ENCODE measurements at places on chromosomes 2 and 18.

DNA sequence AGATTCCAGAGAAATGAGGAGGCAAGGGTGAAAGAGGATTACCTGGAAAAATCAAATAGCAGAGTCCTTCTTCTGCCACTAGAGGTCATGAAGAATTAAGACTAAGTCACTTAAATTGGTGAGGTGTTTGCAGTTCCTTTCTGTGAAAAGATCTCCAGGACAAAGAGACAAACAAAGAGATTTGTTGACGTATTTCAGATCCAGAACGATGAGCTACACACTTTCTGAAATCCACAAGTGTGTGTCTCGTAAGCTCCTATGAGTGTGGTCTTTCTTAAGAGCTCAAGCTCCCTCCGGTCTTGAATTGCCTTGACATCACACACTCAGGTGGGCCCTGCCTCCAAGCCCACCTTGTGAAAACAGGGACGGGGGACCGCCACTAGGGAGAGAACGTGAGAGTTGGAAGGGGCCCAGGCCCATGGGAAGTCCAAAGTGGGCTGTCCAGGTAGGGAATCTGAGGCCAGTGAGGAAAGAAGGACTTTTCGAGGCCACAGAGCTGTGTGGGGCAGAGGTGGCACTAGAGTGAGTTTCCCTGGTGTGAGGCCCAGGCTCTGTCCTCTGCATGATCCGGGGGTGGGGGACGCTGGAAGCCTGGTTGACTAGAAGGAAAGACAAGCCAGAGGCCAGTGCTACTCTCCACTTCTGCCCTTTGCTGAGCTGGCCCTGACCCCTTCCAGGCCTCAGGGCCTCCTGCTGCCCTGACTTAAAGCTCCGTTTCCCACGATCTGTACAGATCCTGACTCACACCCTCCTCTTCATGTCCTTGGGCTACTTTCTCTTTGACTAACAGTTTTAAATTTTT lies 168.1 kb upstream of the NCK2 start:
- no peak for DNase-seq

GRCh38 chr2:240628507-240628807 lies 3.2 kb downstream of the GPR35 start:
- DNase-seq, result no peak

DNA sequence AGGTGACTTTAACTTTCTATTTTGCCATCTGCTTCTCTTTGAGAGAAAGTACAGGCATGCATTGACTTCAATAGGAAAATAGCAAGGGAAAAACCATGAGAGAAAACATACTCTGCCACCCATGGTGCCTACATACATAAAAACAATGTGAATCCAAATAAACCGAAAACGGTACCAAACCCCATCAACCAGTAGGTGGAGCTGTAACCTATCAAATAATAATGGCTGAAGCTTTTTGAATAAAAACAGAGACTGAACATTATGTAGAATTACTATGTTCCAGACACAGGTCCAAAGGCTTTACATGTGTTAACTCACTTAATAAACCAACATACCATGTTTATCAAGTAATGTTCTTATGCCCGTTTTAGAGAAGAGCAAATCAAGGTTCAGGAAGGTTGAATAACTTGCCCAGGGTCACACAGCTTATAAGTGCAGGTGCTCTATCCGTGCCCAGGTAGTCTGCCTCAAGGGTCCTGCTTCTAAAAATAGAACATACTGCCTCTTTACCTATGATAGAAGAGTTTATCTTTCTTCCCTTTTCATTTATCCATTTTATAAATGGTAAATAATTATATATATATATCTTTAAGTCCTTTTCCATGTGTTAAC lies 293.9 kb upstream of the SYT4 start:
- no peak for DNase-seq

DNA sequence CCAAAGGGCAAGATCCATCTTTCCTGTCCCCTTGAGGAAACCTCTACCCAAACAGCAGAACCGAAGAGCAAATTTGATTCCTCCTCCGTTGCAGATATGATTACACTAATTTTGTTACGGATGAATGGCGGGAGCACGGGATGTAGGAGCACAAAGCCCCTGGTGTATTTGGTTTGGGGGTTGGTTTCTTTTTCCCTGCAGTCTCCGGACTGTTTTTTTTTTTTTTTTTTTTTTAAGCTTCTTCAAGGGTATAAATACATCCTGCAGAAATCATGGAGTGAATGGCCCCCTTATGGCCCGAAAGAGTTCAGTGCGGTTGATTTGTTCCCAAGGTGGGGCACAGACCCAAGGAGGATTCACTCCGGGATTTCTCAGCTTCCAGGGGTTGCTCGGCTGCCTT lies 135.3 kb upstream of the SH3BP4 start:
- DNase-seq, result no peak

- DNase-seq, result no peak
Measured at GRCh38 chr2:64727843-64728463, 74.2 kb upstream of the SERTAD2 start.

DNA sequence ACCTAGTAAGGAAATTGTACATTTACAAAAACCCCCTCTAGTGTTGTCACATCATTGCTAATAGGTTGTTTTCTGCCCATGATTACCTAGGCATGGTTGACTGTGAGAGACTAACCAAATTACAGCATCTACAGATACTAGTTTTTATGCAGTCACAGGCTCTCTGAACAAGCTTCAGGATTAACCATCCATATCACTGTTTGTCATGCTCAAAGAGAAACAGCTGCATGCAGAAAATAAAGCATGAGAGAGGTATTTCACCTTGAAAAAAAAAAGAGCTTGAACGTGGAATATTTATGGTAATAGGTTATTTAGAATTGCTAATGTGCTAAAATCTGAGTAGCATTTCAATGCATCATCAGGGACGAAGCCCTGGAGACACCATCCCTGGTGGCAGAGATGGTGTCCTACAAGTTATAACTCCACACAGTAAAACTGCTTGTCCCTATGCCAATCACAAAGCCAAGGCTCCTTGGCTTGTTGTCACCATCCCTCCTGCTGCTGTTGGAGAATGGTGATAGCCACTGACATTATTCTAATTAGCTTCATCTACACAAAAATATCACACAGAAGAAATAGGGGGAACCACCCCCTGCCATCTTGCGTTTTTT lies 5.4 kb downstream of the NEB start:
- no peak for DNase-seq

DNA sequence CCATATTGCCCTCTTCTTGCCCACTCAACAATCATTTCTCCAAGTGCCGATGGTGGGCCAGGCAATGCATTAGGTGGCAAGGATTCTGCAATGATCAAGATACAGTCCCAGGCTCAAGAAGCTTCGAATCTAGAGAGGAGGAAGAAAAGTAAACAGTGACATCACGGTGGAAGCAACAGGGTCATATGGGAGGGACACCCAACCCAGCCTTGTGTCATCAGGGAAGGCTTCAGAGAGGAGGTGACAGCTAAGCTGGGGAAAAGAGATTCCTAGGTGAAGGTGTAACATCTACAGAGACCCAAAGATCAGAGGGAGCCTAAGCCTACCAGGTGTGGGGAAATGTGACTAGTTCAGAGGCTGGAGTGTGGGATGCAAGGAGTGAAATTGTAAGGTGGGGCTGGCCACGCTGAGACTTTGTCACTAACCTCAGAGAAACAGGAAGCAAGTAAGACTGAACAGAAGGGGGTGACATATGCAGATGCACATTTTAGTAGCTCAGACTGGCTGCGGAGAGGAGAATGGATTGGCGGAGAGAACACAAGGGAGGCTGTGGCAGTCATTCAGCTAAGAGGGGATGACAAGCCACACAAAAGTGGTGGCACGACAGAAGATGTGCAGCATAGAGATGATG lies 104.9 kb downstream of the ANKRD44 start:
- DNase-seq, result peak; percentile 88

DNA sequence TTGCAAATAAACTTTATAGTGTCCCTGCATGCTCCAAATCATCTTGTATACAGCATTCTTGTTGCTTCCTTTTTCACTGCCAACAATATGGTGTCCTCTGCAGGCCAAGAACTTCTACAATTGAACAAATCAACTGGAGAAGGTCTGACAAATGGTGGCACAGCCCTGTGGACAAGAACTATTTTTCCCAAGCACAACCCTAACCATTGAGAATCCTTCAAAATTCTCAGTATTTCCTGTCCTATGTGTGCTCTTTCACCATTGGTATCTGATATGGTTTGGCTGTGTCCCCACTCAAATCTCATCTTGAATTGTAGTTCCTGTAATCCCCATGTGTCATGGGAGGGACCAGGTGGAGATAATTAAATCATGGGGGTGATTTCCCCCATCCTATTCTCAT lies 865.1 kb upstream of the ACVR2A start:
- DNase-seq, result no peak

- no peak for DNase-seq
Measured at GRCh38 chr2:74871414-74871813, 37.5 kb downstream of the HK2 start.

DNA sequence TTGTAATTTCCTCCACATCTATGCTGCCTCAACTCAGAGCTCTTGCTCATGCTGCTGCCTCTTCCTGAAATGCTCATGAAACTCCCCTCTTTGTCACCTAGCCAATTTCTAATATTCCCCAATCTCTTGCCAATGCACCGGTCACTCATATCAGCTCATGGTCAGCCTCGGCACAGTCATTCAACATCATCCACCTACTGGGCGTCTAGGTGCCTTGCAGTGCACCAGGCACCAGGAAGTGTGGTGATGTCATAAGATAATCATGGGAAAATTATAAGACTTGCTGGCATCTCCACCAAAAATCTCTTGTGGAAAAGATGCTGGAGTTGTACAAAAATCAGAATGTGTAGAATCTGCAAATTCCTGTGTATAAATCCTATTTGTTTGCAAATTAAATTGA lies 52.6 kb upstream of the RAB27B start:
- no peak for DNase-seq

DNA sequence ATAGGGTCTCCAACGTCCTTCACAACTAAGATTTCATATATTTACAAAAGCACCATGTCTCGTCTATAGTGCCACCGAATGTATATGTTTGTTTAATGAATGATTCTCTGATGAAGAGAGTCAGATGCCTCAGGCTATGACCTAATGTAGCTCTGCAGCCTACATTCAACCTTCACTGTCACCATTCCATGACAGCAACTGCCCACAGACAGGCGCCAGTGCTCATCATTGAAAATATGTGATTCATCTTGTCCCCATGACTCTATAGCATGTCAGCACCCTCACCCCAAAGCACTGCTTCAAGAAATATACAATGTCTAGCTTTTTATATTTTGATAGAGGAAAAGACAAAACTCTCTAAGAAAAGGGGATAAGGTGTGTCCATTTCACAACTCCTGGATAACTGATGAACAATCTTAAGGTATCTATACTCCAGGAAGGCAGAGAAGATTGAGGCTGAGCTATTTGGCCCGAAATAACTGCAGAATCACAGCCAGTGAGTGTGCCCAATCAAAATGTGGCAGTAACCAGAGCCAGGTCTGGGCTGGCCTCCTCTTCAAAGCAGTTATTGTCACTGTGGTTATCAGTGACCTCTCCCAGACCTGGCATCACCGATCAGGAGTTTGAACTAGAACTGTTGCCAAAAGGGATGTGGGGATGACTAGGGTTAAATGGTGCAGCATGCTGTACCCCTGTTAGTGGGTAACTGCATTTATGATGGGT lies 246.6 kb downstream of the SETBP1 start:
- DNase-seq, result no peak

DNA sequence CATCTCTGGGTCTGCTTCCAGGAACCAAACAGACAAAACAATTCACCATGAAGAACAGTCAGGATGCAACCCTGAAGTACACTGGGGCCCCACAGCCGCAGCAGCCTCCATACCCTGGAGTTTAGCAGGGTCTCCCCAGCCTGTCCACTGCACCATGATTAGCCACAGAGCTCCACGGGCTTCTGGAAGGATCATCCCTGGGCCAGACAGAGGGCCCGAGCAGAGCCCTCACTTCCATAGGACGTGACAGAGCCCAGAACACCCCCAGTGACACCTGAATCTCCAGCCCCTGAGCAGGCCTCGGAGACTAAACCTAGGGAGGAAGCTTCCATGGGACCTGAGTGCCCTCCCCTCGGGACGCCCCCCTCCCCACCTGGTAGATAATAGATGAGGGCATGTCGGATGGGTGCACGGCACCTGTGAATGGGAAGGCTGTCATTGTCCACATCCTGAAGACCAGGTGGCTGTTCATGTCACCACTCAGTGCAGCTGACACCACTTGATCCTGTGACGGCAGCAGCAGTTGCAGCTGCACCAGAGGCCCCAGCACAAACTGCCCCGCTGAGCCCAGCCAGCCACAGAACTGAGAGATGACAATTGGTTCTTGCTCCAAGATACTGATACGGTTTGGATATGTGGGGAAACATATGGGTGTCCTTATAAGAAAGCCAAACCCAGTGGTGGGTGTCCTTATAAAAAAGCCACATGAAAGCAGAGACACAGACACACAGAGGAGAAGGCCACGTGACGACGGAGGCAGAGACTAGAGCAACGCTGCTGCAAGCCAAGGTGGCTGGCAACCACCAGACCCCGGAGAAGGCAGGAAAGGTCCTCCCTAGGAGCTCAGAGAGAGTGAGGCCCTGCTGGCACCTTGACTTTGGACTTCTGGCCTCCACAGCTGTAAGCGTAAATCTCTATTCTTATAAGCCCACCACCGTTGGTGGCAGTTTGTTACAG lies 23.2 kb downstream of the KIF1A start:
- no peak for DNase-seq

- no peak for DNase-seq
Measured at GRCh38 chr2:216300906-216301305, 71.4 kb downstream of the MARCHF4 start.

DNA sequence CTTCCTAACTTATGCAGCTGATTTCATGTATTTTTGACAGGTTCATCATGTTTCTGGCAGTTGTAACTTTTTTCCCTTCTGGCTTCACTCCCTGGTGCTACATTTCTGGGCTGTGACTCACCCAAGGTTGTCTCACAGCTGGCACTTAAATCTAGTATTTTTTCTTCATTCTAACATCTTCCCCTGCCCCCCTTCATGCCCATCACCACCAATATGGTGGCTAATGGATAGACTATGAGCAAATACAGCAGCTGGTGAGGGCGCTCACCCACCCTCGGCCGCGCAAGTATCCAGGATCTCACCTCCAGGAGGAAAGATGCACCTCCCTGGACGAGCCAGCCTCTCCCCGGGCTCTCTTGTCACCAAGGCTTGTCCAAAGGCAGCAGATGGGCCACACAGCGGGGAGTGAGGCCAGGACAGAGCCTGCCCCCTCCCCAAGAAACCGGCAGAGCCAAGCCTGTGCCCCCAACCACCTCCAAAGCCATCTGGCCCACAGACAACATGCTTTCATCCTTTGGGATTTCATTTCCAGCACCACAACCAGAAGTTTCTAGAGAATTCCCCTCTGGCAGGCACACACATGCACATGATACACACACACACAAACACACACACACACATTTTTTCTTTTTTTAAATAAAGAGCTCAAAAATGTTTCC lies 39.1 kb downstream of the ATOH8 start:
- no peak for DNase-seq

DNA sequence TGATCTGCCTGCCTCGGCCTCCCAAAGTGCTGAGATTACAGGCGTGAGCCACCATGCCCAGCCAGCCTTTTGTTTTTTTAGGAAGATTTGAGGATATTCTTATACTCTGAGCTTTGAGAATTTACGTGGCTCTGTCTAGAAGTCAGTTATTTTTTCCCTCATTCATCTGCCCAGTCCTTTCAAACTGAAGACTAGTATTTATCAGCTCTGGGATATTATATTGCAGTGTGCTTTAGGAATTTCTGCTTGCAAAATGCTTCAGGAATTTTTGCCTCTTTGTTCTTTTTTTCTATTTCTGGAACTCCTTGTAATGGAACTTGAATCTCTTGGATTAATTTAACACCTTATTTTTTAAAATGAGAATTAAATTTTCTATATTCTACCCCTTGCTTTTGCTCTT lies 22.6 kb downstream of the ACSL3 start:
- DNase-seq, result no peak

- no peak for DNase-seq
Measured at GRCh38 chr2:33230195-33230594, 246.3 kb upstream of the RASGRP3 start.

GRCh38 chr2:160409480-160409879 lies 84.1 kb downstream of the RBMS1 start:
- DNase-seq, result no peak
